ENCODE measurements at places on chromosomes 16 and 17.

GRCh38 chr16:114327-114726 lies 24.1 kb downstream of the NPRL3 start:
- no peak for DNase-seq

DNA sequence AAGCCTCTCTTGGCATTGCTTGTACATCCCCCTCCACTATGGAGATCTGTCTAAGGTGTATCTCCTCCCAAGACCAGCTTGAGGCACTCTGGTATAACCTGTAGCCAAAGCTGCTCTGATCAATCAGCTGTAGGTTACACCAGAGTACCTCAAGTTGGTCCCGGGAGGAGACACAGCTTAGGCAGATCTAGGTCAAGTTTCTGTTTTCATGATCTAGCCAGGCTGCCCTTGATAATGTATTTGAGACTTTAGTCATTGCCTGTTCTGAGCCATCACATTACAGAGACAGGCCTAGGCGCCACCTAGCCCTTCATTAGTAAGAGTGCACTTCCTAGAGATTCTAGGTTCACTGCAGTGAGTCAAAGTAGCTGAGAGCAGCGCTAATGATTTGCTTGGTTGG lies 31.4 kb downstream of the ASGR1 start:
- DNase-seq = peak; percentile 27

- no peak for DNase-seq
These were observed 59.4 kb downstream of the CLEC19A start for GRCh38 chr16:19344980-19345379.

- no peak for DNase-seq
These were observed 174.9 kb upstream of the RPL38 start for GRCh38 chr17:74028354-74029116.

DNA sequence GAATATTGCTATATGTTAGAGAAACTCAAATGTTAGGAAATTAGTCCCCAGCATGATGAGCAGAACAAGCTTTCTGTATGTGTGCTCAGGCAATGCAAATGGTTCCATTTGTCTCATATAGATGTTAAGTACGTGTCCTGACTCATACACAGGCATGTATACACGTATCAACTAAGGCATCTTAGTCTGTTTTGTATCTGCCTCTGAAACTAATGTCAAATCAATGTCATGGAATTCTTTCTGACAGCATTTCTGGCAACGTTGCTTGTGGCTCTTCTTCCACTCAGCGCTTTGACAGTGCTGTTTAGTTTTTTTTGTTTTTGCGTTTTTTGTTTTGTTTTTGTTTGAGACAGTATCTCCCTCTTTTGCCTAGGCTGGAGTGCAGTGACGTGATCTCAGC lies 111.9 kb downstream of the CNTNAP4 start:
- DNase-seq = no peak

DNA sequence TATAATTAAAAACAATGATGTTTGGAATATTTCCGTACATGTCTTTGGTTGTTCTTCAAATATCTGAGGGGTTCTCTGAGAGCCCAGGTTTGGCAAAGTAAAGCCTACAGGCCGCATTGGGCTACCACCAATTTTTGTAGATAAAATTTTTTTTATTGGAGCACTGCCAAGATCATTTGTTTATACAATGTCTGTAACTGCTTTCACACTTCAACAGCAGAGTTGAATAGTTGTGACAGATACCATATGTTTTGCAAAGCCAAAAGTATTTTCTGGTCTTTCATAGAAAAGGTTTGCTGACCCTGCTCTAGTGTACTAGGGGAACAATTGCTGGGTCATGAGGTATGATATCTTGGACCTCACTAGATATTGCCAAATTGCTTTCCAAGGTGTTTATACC lies 10.5 kb downstream of the PPM1D start:
- DNase-seq = no peak

- DNase-seq = no peak
These were observed 448.1 kb upstream of the DYNLRB2 start for GRCh38 chr16:80092681-80093080.

DNA sequence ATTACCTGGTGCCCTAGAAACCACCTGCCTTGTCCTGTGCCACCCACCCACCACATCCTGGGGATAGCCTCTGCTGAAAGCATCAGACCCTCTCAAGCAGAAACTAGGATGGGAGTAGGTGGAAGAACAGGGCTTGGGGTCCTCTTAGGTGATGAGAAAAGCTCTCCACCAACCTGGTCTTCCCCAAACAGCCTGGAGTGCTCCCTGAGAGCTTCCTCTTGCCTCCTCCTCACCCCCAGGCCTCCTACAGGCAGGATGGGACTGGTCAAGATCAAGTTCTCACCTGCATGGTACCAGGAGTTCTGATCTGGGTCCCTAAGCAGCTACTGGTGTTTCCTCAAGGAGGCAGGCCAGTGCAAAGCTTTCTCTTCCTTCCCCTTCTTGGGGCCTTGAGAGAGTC lies 15.4 kb downstream of the WNT9B start:
- DNase-seq = no peak

GRCh38 chr16:6211644-6212043 lies 1114.0 kb upstream of the EEF2KMT start:
- no peak for DNase-seq

GRCh38 chr17:48539177-48539576 lies 5.7 kb downstream of the HOXB2 start:
- DNase-seq = no peak

GRCh38 chr17:58402047-58402446 lies 15.3 kb downstream of the RNF43 start:
- peak; percentile 12 for DNase-seq

DNA sequence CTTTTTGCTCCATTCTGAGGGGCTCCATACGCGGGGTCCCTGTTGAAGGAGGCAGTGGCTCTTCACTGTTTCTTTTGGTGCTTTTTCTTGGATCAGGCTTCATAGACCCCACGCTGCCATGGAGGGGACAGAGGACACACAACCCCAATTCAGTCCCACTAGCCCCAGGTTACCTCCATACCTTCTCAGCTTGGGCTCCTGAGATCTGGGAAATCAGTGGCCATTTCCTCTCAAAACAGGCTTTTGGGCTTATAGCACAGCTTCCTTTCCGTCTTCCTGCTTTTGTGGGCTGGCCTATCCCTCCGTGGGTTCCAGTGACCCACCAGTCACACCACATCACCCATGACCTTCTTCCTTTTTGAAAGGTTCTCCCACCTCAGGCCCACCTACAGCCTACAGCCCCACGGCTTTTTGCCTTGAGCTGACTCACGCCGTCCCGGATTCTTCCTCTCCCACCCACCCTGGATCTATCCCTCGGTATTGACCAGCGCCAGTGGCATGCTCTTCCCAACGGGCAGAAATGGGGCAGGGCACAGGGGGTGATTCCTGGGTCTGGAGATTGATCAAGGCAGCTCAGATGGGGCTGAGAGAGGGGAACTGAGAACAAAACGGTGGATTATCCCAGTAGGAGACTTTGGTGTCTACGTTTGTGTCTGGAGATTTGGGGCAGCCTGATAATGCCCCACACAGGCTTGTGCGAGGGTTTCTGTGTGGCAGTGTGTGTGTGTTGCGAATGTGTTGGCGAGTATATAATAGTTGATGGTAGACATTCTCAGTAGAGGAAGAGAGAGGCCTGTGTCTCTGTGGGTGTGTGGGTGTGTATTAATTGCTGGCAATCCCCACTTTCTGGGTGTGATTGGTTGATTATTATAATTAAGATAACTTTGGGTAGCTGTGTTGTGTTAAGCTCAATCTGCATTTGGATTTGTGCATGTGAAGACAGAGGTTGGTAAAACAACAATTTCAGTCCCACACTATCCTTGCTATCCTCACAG lies 3.8 kb downstream of the TBX21 start:
- DNase-seq = no peak

- no peak for DNase-seq
These were observed 443.2 kb downstream of the XYLT1 start for GRCh38 chr16:17027488-17028129.

DNA sequence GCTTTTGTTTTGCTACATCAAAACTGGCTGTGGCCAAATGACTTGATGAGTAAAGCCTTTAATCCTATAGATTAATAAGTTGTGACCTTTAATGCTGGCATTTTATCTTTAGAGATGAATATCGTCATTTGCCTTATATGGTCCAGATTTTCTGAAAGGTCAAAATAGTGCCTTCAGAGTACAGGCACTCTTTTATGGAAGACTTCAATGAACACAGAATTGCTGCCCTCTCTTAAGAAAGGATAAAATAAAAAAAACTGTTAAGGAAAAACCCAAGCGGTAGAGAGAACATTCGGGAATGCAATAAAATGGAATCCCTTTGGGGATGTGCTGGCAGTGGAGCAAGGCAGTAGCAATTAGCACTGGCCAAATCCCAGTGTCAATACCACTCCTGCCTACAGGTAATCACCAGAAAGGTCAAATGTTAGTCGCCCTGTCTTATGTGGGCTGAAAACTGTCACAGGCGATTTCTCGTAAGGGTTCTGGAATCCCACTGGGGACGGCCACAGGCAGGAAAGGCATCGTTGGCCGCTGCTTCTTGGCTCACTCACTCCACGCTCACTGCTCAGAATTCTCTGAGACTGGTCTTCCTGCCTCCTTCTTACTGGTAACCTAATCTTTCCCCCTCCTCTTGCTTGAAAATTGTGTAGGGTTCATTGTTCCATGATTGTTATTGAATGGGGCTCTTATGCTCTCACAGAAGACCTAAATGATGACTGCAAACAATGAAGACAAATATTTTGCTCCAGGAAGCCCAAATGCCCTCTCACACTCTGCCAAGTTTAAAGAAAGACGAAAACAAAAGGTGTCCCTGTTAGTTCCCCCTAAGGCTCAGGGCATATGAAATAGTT lies 45.4 kb upstream of the HSBP1 start:
- no peak for DNase-seq

GRCh38 chr17:9776911-9777310 lies 14.5 kb downstream of the DHRS7C start:
- DNase-seq = no peak

GRCh38 chr17:39700148-39700987 lies 504 bp downstream of the ERBB2 start:
- no peak for DNase-seq

GRCh38 chr17:37779554-37779953 lies 34.7 kb upstream of the HNF1B start:
- DNase-seq = no peak

- no peak for DNase-seq
These were observed 13.3 kb upstream of the MPP2 start for GRCh38 chr17:43920500-43921095.

- no peak for DNase-seq
These were observed 279.5 kb downstream of the TMEM114 start for GRCh38 chr16:8310816-8311215.

GRCh38 chr16:79320956-79321355 lies 279.6 kb downstream of the MAF start:
- no peak for DNase-seq

DNA sequence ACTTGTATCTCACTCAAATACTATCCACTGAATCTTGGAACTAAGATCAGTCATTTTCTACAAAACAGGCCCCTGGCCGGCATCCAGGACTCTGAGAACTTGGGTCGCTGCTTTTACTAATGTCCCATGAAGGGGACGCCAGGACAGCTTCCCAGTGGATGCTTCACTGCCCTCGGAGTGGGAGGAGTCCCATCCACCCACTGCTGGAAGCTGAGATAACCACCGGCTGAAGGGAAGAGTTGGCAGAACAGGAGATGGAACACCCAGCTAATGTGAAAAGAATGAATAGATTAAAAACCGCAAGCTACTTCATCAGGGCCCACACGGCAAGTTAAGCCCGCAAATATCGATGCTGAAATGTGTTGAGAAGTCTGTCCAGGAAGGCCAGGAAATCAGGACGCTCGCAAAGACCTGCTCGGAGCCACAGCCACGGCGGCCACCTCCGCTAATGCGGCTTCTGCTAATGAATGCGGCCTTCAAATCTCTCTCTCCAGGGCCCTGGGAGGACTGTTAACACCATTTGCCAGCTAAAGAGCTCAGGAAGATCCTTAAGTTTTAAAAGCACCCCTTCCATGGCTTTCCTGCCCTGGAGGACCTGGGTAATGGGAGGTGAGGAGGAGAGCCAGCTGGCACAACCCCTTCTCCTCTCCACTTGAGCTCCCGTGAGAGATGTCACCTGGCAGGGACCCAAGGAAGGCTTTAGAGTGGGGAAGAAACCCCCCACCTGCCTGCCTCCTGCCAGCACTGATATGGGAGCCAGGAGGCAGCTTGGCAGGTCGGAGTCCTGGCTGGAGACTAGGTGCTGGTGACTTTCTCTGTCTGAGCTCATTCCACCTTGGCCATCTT lies 226.6 kb upstream of the RPL38 start:
- DNase-seq = no peak

DNA sequence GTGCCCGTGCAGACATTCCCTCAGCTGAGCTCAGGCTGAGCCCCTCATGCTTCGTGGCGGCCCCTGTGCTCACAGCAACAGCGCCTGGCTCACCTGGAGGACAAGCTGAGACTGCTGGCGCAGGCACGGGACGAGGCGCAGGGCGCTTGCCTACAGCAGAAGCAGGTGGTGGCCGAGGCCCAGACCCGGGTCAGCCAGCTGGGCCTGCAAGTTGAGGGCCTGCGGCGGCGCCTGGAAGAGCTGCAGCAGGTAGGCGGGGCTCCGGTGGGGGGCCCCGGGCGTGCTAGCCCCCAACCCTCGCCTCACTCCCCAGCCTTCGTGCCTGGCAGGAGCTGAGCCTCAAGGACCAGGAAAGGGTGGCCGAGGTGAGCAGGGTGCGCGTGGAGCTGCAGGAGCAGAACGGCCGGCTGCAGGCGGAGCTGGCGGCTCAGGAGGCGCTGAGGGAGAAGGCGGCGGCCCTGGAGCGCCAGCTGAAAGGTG lies 1.4 kb upstream of the RAC3 start:
- DNase-seq = no peak

DNA sequence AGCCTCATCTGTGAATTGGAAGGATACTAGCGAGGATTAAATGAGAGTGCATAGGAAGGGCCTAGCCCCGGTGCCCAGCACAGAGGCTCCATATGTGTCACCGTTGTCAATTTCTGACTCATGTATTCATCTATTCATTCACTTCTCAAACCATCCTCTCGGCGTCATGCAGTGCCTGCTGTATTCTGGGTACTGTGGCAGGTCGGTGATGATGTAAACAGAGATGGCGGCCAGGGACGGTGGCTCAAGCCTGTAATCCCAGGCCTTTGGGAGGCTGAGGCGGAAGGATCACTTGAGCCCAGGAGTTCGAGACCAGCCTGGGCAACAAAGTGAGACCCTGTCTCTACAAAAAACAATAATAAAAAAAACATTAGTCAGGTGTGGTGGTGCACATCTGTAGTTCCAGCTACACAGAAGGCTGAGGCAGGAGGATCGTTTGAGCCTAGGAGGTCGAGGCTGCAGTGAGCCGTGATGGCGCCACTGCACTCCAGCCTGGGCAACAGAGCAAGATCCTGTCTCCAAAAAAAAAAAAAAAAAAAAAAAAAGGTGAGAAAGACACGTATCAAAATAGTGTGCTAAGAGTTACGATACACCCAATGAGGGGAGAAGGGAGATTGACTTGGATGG lies 4.3 kb upstream of the PPP1R1B start:
- peak; percentile 84 for DNase-seq

- no peak for DNase-seq
These were observed 6.8 kb downstream of the ZNF750 start for GRCh38 chr17:82832881-82833475.

GRCh38 chr17:3554440-3554839 lies 3.2 kb downstream of the TRPV3 start:
- no peak for DNase-seq

DNA sequence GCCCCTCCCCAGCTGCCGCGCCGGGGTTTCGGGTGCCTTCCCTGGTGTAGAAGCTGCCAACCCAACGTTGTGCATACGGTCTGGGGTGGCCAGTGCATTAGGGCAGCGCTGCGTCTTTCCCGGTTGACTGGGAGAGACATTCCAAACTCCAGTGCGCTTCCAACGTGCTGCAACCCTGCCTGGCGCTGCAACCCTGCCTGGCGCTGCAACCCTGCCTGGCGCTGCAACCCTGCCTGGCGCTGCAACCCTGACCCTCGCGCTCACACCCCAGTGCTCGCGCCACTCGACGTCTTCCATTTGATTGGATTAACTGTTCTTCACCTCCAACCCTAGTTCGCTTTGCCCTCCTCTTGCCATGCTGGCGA lies 488 bp upstream of the HAP1 start:
- no peak for DNase-seq
